ENCODE measurements at places on chromosomes 1 and 21. TPM values are rescaled to one million over a fixed set of nuclear protein-coding genes. Genes with fewer than 3 reads are reported as not detected.

DNA sequence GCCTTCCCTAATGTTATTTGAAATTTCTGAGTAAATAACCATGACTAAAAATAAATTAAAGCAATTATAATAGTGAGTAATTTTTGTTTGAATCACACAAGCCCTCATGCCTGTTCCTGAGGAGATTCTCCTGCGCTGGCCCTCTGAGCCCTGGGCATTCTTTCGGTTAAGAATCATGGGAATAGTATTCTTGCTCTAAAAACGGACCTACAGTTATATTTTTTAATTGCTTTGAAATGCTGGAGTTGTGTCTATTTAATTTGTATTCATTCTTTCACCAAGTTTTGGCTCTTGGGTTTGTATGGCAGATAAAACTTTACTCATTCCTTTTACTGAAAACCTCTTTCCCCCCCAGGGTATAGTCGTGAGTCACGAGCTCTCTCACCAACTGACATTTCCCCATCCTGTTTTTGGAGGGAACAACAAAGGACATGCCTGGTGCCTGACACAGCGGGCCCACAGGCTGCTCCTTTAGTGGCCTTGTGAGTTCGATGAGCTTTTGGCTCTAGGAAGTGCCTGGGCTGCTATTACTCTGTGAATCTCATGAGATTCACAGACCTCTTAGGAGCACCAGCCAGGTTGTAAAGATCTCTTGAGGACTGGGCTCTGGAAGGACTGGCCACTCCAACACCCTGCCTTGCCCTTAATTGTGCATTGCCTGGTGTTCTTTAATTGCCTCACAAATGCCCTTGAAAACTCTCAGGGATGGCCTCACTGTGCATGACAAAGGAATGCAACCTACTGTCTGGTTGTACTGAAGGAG is 58.6 kb downstream of the DDR2 start:
- peak; percentile 98 for DNase-seq

DNA sequence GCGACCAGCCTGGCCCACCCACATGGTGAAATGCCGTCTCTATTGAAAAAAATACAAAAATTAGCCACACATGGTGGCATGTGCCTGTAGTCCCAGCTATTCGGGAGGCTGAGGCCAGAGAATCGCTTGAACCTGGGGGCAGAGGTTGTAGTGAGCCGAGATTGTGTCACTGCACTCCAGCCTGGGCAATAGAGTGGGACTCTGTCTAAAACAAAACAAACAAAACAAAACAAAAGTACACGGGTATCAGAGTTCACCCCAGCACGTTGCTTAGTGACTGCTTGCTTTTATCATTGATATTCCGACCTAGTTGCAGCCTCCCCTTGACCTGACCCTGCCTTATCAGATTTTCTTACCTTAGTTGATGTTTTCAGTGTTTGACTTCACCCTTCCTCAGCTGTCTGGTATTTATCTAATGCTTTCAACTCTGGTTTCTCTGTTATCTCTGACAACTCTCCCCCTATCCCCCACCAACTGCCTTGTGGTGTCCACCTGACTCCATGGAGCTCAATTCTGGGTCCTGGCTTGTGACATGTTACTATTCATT is 5.1 kb downstream of the TLCD4 start:
- no peak for DNase-seq

GRCh38 chr1:185570962-185571361 is 163.2 kb upstream of the HMCN1 start:
- DNase-seq: peak; percentile 31

DNA sequence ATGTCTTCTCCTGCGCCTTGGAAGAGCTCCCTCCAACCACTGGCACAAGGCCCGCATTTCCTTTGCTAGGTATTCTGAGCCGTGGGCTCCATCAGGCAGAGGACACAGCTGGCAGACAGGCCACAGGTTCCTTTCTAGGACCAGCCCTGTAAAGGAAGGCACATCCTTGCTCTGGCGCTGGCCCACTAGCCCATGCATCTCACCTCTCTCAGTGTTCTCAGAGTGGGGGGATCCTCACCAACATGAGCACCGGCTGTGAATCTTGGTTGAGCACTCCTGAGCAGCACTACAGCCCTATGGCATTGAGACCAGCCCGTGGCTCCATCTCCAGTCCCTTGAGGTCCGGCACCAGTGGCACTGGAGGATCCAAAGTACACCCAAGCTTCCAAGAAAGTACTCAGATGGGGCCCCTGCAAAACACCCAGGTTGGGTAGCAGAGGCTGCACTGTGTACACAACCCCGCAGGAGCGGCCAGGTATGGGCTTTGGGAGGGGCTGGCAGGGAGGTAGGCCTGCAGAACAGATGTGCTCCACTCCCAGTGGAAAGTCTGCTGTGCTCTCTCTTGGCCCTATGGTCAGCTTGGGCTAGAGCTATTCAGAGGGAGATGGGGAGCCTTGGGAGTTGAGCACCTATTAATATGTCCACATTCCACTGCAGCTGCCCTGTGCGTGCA is 47.1 kb upstream of the PLPPR5 start:
- no peak for DNase-seq

Gene RXRG
- total RNA-seq: not detected

Gene PCBP3
- 0.32 TPM for total RNA-seq

Gene PALMD
- total RNA-seq: not detected

Gene DMBX1
- total RNA-seq: not detected
